ENCODE measurements at places on chromosomes 13 and 19.

DNA sequence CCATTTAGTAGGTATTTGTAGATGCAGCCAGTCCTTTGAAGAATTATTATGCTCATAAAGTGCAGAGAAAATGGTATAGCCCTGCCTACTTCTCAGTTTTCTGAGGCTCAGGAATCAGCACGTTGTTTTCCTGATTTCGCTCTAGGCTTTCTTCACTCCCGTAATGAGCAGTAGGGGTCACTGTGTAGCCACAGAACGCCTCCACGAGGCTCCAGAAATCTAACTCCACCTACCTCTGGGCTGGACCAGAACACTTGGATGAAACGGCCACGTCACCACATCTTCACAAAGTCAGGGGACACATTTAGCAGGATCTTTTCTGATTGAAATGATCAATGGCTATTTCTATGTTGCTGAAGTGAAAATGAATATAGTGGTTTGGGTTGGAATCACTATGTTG, 49.8 kb upstream of the GTF3A start:
- peak; percentile 35 for DNase-seq

DNA sequence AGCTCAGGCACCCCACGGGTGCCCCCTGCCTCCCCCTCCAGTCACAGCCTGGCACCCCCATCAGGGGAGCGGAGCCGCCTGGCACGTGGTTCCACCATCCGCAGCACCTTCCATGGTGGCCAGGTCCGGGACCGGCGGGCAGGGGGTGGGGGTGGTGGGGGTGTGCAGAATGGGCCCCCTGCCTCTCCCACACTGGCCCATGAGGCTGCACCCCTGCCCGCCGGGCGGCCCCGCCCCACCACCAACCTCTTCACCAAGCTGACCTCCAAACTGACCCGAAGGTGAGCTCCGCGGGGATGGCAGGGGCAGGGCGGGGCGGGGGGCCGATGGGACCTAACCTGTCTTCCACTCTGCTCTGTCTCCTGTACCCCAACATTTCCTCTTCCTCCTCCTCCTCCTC, 25.0 kb downstream of the CKM start:
- no peak for DNase-seq

DNA sequence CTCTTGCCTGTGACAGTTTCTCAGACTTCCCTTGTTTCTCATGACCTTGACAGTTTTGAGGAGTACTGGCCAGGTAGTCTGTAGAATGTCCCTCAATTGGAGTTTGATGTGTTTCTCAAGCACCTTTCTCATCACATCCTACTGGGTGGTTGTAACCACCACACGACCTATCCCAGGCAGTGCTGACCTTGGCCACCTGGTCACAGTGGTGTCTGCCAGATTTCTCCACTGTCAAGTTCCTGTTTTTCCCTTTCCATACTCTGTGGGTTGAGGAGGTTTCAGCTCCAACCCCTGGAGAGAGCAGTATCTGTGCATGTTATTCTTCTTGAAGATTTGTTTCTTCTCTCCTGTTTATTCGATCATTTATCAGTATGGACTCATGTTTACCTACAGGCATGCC, 8.4 kb upstream of the UPF3A start:
- DNase-seq = no peak

DNA sequence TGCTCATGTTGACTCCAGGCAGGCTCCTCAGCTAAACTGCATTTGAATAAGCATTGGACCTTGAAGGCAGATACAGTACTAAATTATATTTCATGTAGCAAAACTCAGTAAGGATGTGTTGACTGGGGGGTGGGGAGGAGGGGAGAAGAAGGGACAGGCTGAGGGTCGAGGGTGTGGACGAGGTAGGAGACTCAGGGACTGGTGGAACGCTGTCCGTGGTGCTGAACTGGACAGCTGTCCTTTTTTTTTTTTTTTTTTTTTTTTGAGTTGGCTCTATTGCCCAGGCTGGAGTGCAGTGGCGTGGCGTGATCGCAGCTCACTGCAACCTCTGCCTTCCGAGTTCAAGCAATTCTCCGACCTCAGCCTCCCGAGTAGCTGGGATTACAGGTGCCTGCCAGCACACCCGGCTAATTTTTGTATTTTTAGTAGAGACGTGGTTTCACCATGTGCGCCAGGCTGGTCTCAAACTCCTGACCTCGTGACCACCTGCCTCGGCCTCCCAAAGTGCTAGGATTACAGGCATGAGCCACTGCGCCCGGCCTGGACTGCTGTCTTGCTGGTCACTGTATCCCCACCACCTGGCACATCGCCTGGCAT, 33.2 kb upstream of the CASP14 start:
- DNase-seq = no peak

- DNase-seq = no peak
Measured at GRCh38 chr19:33194886-33195644, 935 bp downstream of the LRP3 start.

DNA sequence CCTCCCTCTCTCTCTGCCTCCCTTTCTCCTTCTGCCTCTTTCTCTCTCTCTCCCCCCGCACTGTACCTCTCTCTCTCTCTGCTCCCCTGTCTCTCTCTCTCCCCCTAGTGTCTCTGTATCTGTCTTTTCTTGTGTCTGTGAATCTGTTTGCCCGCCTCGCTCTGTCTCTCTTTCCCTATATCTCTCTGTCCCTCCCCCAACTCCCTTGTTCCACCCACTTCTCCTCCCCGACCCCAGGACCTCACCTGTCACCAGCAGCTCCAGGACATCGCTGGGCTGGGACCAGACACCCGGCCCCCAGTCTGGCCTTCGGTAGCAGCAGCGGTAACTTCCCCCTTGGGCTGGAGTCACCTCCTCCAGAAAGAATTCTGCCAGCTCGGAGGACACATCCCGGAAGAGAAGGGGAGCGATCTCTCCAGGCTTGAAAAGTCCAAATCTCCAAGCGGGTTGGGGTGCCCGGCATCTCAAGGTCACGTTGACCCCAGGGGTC, 3.9 kb downstream of the OSCAR start:
- DNase-seq = no peak

- no peak for DNase-seq
Measured at GRCh38 chr19:351976-352625, 7.5 kb upstream of the MIER2 start.

DNA sequence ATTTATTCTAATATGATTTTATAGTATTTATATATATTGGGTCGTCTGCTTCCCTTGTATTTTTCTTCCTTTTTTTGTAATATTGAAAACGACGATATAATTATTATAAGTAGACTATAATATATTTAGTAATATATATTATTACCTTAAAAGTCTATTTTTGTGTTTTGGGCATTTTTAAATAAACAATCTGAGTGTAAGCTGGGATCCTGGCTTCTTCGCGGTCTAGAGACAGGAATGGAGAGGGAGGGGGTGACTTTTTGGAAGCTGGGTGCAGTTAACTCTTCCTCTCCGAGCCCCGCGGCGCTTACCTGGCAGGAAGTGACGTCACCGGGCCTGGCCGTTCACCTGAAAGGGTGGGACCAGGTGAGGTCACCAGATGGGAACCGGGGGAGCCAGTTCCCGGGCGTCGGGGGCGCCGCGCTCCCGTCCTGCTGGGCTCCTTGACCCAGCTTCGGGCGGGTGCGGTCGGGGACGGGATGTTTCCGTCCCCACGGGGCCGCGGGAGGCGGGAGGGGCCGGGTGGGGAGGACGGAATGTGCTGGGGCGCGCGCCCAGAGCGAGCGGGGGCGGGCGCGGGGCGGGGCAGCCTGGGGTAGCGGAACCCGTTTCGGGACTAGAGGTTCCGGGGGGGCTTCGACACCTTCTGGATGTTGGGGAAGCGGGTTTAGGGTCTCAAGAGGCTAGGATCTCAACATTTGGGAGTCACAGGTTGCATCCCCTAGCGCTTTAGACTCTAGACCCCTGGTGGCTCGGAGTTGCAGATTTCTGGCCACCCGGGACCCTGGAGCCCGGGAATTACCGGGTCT, 2.8 kb downstream of the ZFP36 start:
- peak; percentile 83 for DNase-seq

DNA sequence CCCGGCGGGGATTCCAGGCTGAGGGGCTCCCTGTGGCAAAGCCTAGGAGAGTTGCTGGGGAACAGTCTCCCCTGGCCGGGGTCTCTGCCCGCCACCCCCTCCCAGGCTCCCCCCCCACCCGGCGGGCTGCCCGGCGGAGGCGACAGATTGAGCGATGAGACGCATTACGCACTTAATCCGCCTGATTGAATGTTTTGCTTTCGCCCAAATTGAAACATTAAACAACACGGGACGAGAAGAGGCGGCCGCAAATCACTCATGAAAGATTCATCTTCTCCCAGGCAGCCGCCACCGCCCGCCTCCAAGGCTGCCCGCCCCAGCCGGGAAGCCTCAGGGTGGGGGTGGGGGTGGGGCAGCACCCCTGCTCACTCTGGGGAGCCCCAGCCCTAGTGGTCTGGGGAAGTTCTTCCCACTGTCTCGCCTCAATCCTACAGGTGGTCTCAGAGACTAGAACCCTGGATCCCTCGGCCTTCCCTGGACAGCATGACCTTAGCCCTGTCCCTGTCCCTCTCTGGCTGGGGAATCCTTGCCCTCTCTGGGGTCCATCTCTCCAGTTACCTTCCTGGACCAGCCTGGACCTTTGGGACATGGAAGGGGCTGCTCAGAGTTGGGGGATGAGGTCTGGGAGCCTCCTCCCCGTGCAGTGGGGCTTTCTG, 7.6 kb upstream of the ERFL start:
- DNase-seq = no peak

DNA sequence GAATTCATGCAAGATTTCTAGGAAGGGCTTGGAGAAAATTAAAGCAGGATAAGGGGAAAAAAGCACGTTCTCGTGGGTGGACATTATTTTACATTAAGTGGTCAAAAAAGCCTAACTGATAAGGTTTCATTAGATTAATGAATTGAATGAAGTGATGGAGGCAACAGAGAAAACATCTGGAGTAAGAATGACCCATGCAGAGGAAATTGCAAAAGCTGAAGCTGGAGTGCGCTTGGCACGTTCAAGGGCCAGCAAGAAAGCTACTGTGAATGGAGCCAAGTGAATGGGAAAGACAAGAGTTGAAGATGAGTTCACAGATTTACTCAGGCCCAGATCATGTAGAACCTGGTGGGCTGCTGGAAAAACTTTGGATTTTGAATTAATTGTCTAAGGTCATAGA, 777.9 kb downstream of the DACH1 start:
- no peak for DNase-seq

Data from NCI-H2029 treated with DMSO at 0.1 percent for 48 hours (cell line).